Bladder microvascular endothelial cell (primary cell): ENCODE measurements at places on chromosomes 1 and 21. TPM values are rescaled to one million over a fixed set of nuclear protein-coding genes. Genes with fewer than 3 reads are reported as not detected.

The DSCAM gene
- total RNA-seq, result not detected in 2 replicates

The LMX1A gene
- 0.13 TPM in 1 of 2 replicates, not detected in the other for total RNA-seq

The HAX1 gene
- 75.7 and 82.6 TPM in 2 replicates for total RNA-seq

The VSIG8 gene
- not detected in 2 replicates for total RNA-seq

The CD101 gene
- total RNA-seq, result 0.44 TPM in 1 of 2 replicates, not detected in the other

The SLAMF6 gene
- not detected in 2 replicates for total RNA-seq

The GBP2 gene
- total RNA-seq, result 53.6 and 75.8 TPM in 2 replicates

The ACOT11 gene
- 1.0 and 1.1 TPM in 2 replicates for total RNA-seq

The PLEKHA6 gene
- total RNA-seq, result 1.3 and 4.3 TPM in 2 replicates

The TAS1R1 gene
- total RNA-seq, result not detected in 2 replicates

The SLC5A3 gene
- total RNA-seq, result 4.9 and 55.5 TPM in 2 replicates

The RTCA gene
- 33.8 and 39.9 TPM in 2 replicates for total RNA-seq

The TMEM82 gene
- total RNA-seq, result not detected in 2 replicates

The TFF2 gene
- not detected in 2 replicates for total RNA-seq

The RPS8 gene
- total RNA-seq, result 1,069 and 1,168 TPM in 2 replicates

The COX20 gene
- 9.6 and 9.9 TPM in 2 replicates for total RNA-seq

The CACNA1S gene
- not detected in 2 replicates for total RNA-seq

The SH2D5 gene
- 0.16 and 1.4 TPM in 2 replicates for total RNA-seq

The LRRC39 gene
- total RNA-seq, result 0.16 and 0.19 TPM in 2 replicates

The CD52 gene
- total RNA-seq, result not detected in 2 replicates

The LRRC71 gene
- 0.16 and 0.19 TPM in 2 replicates for total RNA-seq

The TBX19 gene
- total RNA-seq, result 0.16 and 0.94 TPM in 2 replicates

The S100A8 gene
- not detected in 2 replicates for total RNA-seq

The HEYL gene
- 0.06 and 0.32 TPM in 2 replicates for total RNA-seq

The NOS1AP gene
- 0.16 and 0.44 TPM in 2 replicates for total RNA-seq

The PROK1 gene
- total RNA-seq, result not detected in 2 replicates

The LHX4 gene
- 0.19 TPM in 1 of 2 replicates, not detected in the other for total RNA-seq

The UROD gene
- 234 and 261 TPM in 2 replicates for total RNA-seq

The TNFSF18 gene
- 46.1 and 96.4 TPM in 2 replicates for total RNA-seq

The KRTAP19-3 gene
- total RNA-seq, result not detected in 2 replicates

The CD2 gene
- total RNA-seq, result not detected in 2 replicates

The PDE9A gene
- total RNA-seq, result 0.16 and 4.7 TPM in 2 replicates

The RBBP5 gene
- total RNA-seq, result 12.1 and 22.6 TPM in 2 replicates

The FCMR gene
- not detected in 2 replicates for total RNA-seq

The LUZP1 gene
- 29.6 and 62.1 TPM in 2 replicates for total RNA-seq

The SYDE2 gene
- 0.49 and 13.4 TPM in 2 replicates for total RNA-seq

The HLCS gene
- total RNA-seq, result 6.5 and 16.5 TPM in 2 replicates

The HTR6 gene
- not detected in 2 replicates for total RNA-seq

The SYPL2 gene
- 0.13 TPM in 1 of 2 replicates, not detected in the other for total RNA-seq

The TRIM67 gene
- not detected in 2 replicates for total RNA-seq

The DCDC2B gene
- not detected in 2 replicates for total RNA-seq

The ESPN gene
- 2.0 TPM in 1 of 2 replicates, not detected in the other for total RNA-seq

The AGT gene
- not detected in 2 replicates for total RNA-seq

The LEFTY2 gene
- not detected in 2 replicates for total RNA-seq

The RHCE gene
- 0.65 and 2.0 TPM in 2 replicates for total RNA-seq

The RHD gene
- 0.57 TPM in 1 of 2 replicates, not detected in the other for total RNA-seq

The OR2L8 gene
- total RNA-seq, result 0.31 TPM in 1 of 2 replicates, not detected in the other

The SPRR1A gene
- not detected in 2 replicates for total RNA-seq

The FAM167B gene
- total RNA-seq, result 7.8 and 23.5 TPM in 2 replicates

The LDLRAD1 gene
- total RNA-seq, result not detected in 2 replicates

The TFF1 gene
- total RNA-seq, result not detected in 2 replicates

The FCER1G gene
- 0.16 TPM in 1 of 2 replicates, not detected in the other for total RNA-seq

The IL12RB2 gene
- total RNA-seq, result 0.19 TPM in 1 of 2 replicates, not detected in the other

The VANGL1 gene
- 5.5 and 25.2 TPM in 2 replicates for total RNA-seq

The TDRD5 gene
- not detected in 2 replicates for total RNA-seq

The METTL18 gene
- total RNA-seq, result 5.0 and 5.7 TPM in 2 replicates
